ENCODE measurements at places on chromosomes 1 and 21.

DNA sequence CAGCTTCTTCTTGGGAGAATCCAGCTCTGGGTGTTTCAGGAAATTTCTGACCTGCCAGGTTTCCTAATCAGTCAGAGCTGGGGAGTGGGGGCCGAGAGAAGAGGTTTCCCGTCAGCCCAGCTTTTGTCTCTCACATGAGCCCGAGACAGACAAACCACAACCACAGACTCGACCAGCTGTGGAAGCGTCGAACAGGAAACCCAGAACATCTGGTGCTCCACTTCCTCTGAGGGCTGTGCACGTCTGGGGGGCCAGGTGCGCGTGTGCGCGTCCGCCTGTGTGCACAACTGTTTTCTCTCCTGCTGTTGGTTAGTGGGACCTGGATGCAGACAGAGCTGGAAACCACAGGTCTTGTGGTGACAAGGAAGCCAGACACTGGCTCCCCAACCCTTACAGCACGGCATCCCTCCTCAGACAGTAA is 113.0 kb upstream of the SLC25A33 start:
- DNase-seq = peak; percentile 48

DNA sequence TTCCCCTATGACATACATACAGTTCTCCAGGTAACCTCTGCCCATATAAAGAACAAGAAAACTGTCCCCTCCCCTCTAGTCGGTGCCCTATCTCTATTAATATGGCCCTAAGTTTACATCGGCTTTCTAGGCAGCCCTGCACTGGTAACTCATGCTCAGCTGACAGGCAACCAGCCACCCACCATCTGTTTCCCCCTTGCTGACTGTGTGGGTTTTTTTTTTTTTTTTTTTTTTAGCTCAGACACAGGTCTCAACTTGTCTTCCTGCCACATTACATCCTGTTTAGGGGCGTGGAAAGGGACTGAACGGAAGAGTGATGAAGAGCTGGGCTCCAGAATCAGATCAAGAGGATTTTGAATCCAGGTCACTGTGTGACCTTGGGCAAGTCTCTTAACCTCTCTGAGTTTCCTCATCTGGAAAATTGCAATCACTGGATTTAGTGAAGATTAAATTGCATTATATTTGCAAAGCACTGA is 14.0 kb downstream of the LAPTM5 start:
- DNase-seq = peak; percentile 39

- no peak for DNase-seq
Observed at GRCh38 chr1:111735858-111736544, 3.2 kb downstream of the INKA2 start.

GRCh38 chr1:34603594-34603993 is 151.3 kb upstream of the GJB5 start:
- DNase-seq = no peak

DNA sequence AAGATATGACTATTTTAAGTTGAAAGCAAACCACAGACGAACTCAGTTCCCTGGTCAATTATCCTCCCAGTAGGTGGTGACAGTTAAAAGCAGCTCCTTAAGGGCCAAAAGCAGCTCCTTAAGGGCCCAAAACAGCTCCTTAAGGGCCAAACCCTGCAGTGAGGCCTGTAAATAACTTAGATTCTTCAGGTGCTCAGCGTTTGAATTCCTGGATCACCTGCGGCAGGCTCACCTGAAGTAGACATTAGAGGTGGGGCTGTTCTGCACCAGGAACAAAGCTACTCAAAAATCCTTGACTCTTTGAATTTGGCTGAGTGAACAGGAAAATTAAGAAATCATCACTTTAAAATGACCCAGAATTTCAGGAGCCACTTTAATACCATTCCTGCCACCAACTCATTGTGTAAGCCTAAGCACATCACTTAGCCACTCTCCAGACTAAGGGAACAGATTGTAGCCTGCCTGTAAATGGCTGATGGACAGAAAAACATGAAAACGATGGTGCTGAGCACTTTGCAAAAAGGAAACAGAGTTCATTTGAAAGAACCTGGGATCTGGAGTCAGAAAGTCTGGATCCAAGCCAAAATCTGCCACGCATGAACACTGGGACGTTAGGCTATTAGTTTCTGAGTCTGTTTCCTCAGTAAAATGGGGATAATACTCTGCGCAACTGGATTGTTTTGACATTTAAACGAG is 126.9 kb downstream of the LRIG2 start:
- no peak for DNase-seq

GRCh38 chr1:65420590-65421350 is at the start of the genes LEPR and LEPROT:
Gene LEPR (plus strand): TSS chr1:65420668. CDS start chr1:65565566, 144,898 bp downstream.
Gene LEPROT (plus strand): TSS chr1:65420668. CDS start chr1:65420725, 57 bp downstream.
- DNase-seq = no peak

- DNase-seq = no peak
Observed at GRCh38 chr21:28200726-28201125, 792.0 kb downstream of the LTN1 start.

GRCh38 chr21:32406405-32406804 is 6.1 kb upstream of the EVA1C start:
- no peak for DNase-seq

DNA sequence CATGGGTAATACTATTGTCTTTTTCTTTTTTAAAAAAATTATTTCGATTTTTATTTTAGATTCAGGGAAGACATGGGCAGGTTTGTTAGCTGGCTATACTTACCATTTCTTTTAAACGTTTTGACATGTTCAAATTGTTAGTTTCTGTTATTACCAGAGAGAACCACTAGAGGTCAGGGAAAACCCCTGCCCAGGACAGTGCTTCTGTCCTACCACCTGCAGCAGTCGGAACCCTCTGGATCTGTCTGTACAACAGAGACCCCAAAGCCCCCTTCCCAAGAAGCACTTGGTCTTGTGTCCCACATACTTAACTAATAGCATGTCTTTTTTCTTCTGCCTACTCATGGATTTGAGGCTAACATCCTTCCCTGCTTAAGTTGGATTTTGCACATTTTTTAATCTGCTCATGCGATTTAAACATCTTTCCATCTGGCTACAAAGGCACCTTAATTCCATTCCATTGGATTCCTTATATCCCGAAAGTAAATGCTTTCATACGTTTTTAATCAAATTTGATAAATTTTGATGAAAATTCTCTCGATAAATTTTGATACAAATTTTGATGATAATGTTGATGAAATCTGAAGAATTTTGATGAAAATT is 10.0 kb upstream of the C1orf115 start:
- DNase-seq = no peak

GRCh38 chr21:15848634-15849560 is 119.1 kb downstream of the USP25 start:
- DNase-seq = no peak

DNA sequence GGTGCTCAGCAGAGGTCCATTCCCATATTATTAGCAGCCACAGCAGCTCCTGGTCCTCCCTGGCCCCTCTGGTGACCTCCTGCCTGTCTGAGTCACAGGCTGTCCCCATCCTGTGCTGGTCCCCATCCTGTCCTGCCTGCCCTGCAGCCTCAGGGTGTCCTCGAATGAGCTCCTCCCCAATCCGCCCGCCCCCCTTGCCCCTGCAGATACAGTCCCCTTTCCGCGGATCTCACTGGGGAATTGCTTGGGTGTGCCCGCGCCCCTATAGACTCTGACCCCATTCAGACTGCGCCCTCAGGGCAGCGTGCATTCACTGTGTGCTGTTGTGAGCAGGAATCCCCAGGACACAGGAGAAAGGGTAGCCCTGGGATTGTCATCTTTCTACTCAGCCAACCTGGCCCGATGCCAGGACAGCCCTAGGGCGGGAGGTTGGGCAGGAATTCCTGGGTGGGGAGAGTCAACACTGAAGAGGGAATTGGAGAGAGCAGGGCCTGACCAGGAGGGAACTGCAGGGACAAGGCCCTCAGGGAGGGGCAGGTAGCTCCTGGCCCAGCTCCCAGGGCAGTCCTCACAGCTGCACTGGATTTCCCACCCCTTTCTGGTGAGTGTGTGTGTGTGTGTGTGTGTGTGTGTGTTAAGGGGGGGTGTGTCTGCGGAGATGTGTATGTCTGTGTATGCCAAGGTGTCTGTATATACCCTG is 1.1 kb upstream of the GUCA2A start:
- DNase-seq = no peak

- no peak for DNase-seq
Observed at GRCh38 chr1:202135221-202135721, 9.3 kb downstream of the ARL8A start.

Measured in activated CD8-positive, alpha-beta memory T cell treated with anti-CD3 and anti-CD28 coated beads for 1 hour (primary cell).